Cerebellum (tissue), 4 donors: ENCODE measurements at places on chromosomes 12 and 14.

GRCh38 chr14:81256289-81256960 lies 35.7 kb upstream of the GTF2A1 start:
- DNase-seq, result no peak

DNA sequence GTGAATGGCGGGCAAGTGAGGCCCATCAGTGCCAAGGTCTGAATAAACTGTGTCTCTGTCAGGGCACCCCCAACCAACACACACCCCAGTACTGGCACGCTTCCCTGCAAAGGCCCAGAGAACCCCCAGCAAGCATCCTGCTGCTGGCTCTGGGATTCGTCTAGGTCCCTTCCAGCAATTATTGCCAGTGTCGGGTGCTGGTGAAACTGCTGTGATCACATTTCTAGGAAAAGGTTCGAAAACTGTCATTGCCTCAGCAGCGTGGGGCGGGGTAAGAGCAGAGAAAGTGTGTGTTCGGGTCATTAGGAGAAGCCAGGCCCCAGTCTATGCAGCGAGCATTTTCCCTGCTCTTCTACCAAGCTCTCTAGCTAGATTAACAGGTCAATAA lies 2.5 kb downstream of the FAM222A start:
- DNase-seq, result no peak

- no peak for DNase-seq
These were observed 846.8 kb downstream of the NRXN3 start for GRCh38 chr14:79016828-79017505.

- no peak for DNase-seq
These were observed 28.5 kb downstream of the ARF6 start for GRCh38 chr14:49921401-49921800.

DNA sequence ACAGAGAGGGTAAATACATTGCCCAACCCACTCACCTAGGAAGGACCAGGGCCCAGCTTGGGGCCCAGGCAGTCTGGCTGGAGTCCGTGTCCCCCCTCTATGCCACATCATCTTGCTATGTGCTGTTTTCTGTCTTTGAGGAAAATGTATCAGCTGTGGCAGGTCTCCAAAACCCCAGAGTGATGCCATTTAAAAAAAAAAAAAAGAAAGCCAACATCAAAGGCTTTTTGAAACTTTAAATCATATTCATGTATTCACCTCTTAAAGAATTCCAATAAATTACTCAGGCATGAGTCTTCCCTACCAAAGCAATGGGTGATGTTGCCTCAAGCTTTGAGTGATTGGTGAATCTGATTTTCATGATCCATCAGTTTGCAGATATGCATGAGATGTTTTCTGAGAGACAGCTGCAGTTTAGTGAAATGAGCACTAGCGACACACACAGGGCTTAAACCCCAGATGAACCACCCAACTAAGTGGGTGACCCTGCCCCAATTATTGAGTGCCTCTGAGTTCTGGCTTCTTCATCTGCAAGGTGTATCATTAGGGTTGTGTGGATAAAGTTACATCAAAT lies 6.1 kb downstream of the KRT81 start:
- no peak for DNase-seq

- peak; percentile 42 for DNase-seq
These were observed 772 bp downstream of the SCARB1 start for GRCh38 chr12:124862768-124863415.

GRCh38 chr12:21130998-21131397 lies at the start of gene SLCO1B1:
TSS of gene SLCO1B1 (plus strand) at chr12:21131194. CDS start at chr12:21141575, 10,381 bp downstream.
- no peak for DNase-seq

- peak; percentile 31 for DNase-seq
These were observed 1.3 kb downstream of the BBS10 start for GRCh38 chr12:76346798-76347420.

GRCh38 chr14:87874676-87875075 lies 118.3 kb downstream of the GALC start:
- DNase-seq, result no peak

DNA sequence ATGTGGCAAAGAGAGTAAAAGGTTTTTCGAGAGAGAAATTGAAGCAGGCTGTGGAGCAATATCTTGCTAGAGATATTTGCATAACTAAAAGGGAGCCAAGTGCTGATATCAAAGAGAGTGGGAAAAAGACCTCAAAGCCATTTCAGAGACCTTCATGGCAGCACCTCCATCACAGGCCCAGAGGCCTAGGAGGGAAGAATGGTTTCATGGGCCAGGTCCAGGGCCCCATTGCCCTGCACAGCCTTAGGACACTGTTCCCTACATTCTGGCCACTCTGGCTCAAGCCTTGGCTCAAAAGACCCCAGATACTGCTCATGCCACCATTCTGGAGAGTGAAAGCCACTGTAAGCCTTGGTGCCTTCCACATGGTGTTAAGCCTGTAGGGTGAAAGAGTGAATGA lies 50.0 kb upstream of the LYZ start:
- no peak for DNase-seq

- no peak for DNase-seq
These were observed 79.2 kb downstream of the FERMT2 start for GRCh38 chr14:52871606-52872005.

DNA sequence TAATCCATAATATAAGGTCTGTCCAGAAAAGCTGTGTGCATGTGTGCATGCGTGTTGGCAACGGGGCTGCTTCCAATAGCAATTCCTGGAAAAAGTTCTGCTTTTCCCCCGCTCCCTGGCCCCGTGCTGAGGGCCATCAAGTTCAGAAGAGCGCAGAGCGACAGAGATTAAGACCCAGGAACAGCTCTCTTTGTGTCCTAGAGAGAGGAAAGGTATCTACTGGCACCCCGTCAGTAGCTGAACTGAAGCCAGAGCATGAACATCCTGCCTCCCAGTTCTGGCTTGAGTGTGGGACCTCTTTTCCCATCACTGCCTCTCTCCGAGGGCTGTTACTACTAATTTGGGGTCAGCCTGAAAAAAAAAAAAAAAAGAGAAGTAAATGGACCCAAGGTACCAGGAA lies 15.5 kb downstream of the HDAC7 start:
- DNase-seq, result no peak

DNA sequence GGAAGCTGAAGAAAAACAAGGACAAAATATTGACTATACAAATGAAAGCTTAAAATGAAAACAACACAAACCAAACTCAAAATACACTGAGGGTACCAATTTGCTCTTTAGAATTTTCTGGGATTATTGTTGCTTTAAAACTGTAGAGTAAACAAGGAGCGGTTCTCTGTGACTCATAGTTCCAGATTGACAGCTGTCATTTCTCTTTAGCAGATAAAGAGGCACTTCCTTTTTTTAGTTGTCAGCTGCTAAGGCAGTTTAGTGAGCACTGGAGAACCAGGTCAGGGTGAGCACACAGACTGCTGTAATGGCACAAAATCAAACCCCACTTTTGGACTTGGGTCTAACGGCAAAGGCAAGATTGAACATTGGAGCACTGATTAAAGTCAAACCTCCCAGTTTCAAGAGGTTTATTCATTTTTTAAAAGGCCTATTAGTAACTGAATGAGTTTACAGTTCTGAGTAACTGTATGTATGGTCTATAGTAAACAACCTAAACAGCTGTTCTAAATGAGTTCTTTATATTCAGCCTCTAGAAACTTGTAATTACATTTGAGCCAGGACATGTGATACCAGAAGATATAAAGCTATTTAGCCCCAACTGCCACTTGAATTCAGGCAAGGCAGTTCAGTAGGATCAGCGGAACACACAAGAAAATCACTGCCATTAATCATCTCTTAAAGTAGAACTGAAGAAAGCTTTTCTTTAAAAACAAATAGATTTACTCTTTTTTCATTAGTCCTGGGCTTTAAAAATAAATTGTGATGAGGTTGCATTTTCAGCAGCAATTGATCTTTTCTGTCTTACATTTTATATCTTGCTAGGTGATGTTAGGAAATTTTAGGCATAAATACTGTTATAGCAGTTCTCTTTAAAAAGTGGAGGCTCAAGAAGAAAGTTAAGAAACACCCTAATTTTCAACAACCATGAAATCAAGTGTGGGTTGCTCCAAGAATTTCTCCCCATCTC lies 71.7 kb upstream of the PRICKLE1 start:
- no peak for DNase-seq

- DNase-seq, result no peak
These were observed 141.3 kb downstream of the KTN1 start for GRCh38 chr14:55721353-55721752.

GRCh38 chr14:29062466-29062865 lies 295.9 kb downstream of the FOXG1 start:
- DNase-seq, result no peak

DNA sequence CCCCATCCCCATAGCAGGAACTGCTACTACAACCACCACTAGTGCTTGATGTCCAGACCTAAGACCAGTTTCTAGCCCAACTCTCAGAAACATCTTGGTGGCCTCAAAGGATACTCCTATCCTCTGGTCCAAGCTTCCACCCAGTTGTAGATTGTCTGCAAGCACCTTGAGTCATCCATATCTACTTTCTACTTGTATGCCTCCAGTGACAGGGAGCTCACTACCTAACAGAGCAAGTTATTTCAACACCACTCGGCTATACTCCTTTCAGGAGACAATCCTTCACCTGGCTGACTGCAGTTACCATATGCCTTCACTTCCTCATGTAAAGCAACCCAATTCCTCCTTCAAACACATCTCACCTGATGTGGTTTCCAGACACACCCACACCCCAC lies 49.5 kb downstream of the KDM2B start:
- no peak for DNase-seq

GRCh38 chr12:15220915-15221885 lies at the start of gene RERG:
TSS of gene RERG (minus strand) at chr12:15221417. CDS start at chr12:15217489, 3,928 bp downstream.
- DNase-seq, result peak; percentile 60

GRCh38 chr12:133202493-133203343 lies 21.4 kb downstream of the ZNF268 start:
- no peak for DNase-seq

DNA sequence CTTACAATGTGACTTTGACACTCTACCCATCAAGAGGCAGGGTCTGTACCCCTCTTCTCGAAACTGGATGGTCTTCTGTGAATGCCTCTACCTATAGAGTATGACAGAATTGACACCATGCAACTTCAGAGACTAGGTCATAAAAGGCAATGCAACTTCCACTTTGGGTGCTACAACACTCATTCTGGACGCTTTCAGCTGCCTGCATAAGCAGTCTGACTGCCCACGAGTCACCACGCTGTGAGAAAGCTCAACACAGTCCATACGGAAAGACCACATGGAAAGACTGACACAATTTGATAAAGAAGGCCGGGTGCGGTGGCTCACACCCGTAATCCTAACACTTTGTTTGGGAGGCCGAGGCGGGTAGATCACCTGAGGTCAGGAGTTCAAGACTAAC lies 14.9 kb downstream of the SLC7A7 start:
- DNase-seq, result no peak

- no peak for DNase-seq
These were observed 30.6 kb downstream of the FAM186A start for GRCh38 chr12:50365709-50366406.

DNA sequence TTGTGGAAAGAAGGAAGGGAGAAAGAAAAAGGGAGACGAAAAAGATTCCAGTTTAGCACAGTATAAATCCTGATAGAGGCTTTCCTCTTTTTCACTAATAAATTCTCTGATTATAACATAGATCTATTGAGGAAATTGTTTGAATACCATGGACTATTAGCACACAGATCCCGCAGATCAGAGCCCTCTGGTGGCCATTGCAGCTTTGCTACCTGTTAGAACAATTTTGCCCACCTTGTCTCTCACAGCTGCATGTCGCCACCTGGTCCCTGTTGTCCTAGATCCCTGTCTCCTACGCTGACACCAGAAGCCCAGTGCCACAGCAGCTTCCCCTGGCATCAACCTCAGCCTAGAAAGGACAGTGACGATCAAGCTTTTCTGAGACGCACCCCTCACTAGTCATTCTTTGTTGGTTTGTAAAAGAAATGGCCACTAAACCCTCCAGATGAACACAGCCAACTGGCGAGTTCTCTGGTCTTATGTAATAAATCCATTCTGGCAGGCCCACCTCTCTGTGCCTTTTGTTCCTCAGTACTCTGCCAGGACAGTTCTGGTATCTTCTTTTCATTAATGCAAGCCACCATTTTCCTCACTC lies 9.9 kb downstream of the GPHB5 start:
- DNase-seq, result no peak

GRCh38 chr12:48986720-48987291 lies 8.7 kb downstream of the WNT1 start:
- DNase-seq, result no peak

- no peak for DNase-seq
These were observed 42.8 kb downstream of the PITPNM2 start for GRCh38 chr12:123107926-123108681.

- no peak for DNase-seq
These were observed 24.9 kb upstream of the TRAF3 start for GRCh38 chr14:102752239-102752847.

DNA sequence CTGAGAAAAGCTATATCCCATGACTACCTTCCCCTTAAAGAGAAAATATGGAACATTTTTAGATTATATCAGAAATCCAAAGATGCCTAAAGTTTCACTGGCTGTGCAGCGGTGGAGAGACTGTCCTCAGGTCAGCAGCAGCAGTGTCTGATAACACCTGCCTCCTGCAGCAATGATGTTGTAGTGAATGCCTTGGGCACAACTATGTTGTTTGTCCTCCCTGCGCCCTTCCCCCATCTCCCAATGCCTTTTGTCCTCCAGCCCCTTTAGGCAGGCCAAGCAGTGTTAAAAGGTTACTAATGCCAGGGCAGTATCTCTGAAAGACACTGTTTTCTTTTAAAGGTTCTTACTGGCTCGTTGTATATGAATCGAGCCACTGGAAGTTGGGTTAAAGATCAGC lies 13.2 kb downstream of the RTRAF start:
- no peak for DNase-seq

GRCh38 chr14:95533391-95533821 lies 1.4 kb upstream of the GLRX5 start:
- DNase-seq, result no peak

- no peak for DNase-seq
These were observed 3.5 kb downstream of the TGM1 start for GRCh38 chr14:24259282-24260025.

DNA sequence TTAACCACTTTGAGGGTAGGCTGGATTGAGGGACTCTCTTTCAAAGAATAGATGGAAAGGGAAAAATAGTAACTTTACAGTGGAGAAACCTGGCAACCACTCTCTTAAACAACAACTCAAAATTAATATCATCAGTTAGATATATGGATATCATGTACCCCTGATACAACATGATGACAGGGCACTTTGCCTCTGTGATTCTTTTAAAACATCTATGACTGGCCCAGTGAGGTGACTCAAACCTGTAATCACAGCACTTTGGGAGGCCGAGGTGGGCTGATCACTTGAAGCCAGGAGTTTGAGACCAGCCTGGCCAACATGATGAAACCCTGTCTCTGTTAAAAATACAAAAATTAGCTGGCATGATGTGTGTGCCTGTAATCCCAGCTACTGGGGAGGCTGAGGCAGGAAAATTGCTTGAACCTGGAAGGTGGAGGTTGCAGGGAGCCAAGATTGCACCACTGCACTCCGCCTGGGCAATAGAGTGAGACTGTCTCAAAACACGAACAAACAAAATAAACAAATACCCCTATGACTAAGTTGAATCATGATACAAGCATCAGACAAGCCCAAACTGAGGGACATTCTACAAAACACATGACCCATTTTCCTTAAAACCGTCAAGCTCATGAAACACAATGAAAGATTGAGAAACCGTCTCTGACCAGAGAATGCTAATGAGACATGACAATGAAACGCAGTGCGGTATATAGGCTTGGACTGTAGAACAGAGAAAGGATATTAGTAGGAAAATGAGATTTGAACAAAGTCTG lies 26.4 kb upstream of the SLC7A8 start:
- DNase-seq, result no peak

- DNase-seq, result no peak
These were observed 153.4 kb downstream of the DPF3 start for GRCh38 chr14:72740504-72740961.

GRCh38 chr12:29455087-29455486 lies 42.4 kb downstream of the OVCH1 start:
- DNase-seq, result no peak

- no peak for DNase-seq
These were observed 326.8 kb upstream of the RTL1 start for GRCh38 chr14:101230161-101230850.
